CD4-positive, CD25-positive, alpha-beta regulatory T cell (primary cell): ENCODE measurements at places on chromosomes 4 and X. TPM values are rescaled to one million over a fixed set of nuclear protein-coding genes. Genes with fewer than 3 reads are reported as not detected.

AREG gene
- 1.5 TPM for polyA plus RNA-seq

GRCh38 chr4:79358438-79358837 lies 32.6 kb upstream of the NAA11 start:
- DNase-seq = no peak
- no peak overlapping the region for H3K27ac ChIP-seq

DNA sequence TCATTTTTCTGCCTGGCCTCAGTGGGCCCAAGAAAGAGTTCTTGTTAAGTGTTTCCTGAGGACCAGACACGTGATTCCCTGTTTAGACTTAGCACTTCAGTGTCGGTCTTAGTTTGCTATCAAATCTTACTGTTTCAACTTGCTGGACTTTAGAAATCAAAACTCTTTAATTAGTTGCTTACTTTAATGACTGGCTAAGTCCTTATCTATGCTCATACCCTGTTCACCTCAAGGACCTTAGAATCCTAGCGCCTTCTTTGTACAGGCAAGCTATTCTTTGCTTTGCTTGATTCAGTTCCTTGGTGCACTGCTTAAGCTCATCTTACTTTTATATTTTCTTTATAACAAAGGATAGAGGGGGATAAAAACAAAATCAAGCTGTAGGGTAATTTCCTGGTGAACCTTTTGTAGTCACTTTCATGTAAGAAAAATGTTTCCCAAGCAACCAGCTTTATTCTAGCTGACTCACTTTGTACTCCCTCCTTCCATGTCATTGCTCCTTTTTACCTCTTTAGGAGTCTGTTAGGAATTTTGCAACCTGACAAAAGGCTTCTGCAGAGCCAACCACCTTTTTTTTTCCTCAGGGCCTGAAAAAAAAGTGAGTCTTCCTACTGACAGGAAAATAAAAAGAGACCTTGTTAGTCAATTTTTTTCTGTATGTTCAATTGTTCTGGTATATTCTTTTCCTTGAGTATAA lies 14.7 kb downstream of the WDR44 start:
- no peak for DNase-seq
- H3K36me3 ChIP-seq = no peaks in the 10 kb centered on the region
- no peak overlapping the region for H3K27ac ChIP-seq
- peaks cover 4% of the 10 kb centered on the region for H3K4me1 ChIP-seq

GRCh38 chr4:186037692-186038658 lies 31.0 kb upstream of the TLR3 start:
- H3K4me3 ChIP-seq = no peak overlapping the region
- no peaks in the 10 kb centered on the region for H3K4me1 ChIP-seq
- no peaks in the 10 kb centered on the region for H3K27me3 ChIP-seq

DNA sequence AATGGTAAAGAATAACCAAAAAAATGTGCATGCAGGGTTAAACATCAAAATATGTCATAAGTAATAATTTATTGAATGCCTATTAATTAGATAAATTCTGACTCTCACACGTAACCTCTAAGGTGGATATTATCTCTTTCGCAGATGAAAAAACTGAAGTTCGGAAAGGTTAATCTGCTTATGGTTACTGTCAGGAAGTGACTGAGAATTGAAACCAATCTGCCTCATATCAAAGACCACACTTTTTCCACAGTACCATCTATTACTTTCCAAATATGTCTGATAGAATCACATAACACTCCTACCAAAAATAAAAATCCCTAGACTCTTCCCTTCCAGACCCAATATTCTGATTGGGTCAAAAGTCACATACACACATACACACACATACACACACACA lies 6.2 kb downstream of the CHIC2 start:
- no peak overlapping the region for H3K27ac ChIP-seq

- H3K4me1 ChIP-seq = no peaks in the 10 kb centered on the region
- H3K36me3 ChIP-seq = no peaks in the 10 kb centered on the region
- no peak overlapping the region for H3K27ac ChIP-seq
- peaks cover 7% of the 10 kb centered on the region for H3K27me3 ChIP-seq
Measured at GRCh38 chrX:130393451-130394074, 8.1 kb upstream of the GPR119 start.

DNA sequence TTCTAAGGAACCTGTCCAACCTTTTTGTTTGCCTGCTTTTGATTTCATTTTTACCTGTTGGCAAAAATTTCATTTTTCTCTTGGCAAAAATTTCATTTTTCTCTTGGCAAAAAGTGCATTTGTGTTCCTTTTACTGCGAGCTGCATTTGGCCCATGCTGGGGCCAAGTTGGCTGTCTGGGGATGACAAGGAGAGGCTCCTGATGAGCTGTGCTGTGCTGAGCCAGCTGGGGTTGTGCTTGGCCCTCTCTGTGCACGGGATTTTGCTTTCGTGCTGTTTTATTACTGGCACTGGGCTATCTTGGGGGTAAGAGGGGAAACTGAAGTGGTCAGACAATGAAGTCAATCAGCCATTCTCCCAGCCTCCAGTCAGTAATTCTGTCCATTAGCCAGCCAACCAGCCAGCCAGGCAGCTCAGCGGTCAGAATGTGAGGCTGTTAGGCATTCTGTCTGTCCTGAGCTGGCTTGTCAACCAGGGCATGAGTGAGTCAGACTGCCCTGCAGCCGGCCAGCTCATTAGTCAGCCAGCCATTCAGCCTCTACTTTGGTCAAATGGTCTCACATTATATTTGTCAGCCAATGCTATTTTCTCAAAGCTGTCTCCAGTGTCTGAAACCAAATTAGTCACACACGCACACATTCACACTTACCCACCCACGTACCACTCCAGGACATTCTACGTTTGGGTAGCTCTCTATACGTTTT lies 56.9 kb upstream of the PRPS1 start:
- no peak overlapping the region for H3K27ac ChIP-seq
- DNase-seq = no peak
- no peak overlapping the region for H3K4me3 ChIP-seq
